NCI-H1417 (cell line): ENCODE measurements at places on chromosomes 1 and 21.

DNA sequence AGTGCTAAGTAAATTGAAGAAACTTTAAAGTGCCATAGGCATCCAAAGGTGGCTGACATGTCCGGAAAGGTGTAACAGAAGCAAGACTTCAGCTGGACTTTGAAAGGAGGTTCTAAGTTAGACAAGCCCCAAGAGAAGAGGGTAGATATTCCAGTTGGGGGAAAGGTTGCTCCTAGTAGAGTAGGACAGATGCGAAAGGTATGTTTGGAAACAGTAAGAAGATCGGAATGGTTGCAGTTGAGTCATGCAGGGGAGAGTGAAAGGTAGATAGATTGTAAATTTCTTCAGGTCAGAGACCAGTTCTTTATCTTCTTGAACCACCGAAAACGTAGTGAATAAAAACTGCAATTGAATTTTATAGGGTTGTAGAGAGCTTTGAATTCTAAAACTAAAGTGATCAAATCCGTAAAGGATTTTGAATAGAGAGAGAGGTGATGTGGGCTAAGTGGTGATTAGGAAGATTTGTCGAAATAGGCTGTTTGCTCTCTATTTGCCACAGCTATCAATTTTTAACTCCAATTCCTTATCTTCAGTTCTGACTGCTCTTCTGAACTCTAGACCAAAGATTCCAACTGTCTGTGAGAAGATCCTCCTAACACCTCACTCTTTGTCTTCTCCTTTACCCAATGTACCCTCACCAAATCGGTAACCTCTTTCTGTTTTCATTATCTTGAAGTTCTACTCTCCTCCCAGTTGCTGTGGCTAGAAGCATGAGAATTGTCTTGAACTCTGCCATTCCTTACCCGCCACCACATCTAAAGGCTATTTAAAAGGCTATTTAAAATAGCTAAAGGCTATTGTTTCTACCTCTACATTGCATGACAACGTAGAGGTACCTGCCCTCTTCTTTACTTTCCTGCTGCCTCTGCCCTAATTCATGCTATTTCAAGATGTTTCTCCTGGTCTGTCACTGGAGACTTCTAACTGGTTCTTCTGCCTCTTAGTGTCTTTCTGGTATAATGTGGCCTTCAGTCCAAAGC lies 16.7 kb downstream of the MACF1 start:
- no peak for DNase-seq

DNA sequence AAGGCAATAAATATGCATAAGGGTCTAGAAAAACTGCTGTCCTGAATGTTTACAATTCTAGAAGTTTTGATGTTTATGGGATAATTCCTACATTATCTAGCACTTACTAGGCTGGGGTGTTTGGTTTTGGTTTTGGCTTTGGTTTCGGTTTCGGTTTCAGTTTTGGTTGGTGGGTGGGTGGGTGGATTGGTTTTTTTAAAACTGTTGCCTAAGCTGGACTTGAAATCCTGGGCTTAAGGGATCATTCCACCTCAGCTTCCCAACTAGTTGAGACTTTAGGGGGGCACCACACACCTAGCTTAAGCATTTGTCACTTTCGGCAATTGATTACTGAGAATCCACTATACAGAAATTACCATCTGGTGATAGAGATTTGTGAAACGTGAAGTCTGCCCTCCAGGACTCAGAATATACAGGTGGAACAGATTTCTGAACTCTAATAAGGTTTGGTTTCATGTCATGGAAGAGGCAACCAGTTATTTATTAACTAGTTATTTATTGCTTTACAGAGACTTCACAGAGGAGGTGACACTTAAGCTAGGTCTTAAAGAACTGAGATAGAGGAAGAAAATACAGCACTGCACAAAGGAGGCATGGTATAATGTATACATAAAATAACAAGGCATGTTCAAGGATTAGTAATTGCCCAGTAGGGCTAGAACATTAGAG lies 69.6 kb downstream of the PIK3R3 start:
- no peak for DNase-seq

DNA sequence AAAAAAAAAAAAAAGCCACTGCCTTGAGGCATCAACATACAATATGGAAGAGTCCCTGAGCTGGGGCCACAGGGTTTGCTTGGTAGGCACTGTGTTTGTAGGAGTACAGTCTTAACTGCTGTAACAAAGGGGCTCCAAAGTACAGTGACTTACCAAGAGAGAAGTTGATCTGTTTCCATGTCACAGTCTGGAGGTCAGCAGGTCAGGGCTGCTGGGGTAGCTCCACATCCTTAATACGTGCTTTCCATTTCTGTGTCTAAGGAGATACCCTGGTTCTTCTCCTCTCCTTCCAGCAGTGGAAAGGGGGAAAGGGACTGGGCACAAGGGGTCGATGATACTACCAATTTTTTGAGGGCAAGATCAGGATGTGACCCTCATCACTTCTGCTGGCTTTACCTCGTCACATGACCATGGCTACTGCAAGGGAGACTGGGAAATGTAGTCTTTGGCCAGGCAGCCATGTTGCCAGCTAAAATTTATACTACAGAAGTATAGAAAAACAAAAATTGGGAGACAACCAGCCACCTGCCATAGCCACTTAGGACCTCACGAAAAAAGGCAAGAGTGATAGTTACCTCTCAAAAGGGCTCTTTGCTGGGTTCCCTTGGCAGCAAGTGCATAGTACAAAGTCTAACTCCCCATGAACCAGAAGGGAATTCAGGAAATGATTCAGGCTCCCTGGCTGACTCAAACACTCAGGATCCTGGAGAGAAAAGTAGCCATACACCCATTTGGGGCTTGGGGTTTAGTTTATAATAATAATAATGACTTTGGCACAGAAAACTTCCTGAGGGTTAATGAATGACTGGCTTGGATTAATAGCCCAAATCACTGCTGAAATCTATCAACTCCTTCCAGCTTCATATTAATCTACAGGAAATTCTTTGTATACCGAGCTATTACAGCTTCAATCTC lies 52.7 kb upstream of the ATP5PO start:
- DNase-seq: no peak

DNA sequence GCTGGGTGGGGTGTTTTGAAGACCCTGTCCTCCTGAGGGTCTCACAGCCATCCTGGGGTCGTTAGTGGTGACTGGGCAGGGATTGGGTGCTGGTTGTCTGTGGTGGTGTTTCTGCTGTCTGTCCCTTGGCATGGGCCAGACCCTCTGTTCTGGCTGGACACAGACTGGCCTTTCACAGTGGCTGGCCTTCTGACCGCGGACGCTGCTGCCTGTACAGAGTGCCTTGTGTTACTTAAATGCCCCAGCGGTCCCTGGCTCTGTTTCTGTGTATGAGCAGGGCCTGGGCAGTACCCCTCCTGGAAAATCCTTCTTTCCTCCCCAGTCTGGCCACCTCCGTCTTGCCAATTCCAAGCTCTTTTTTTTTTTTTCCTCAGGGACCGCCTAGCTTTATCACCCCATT lies 50.9 kb downstream of the SH3BGR start:
- no peak for DNase-seq

DNA sequence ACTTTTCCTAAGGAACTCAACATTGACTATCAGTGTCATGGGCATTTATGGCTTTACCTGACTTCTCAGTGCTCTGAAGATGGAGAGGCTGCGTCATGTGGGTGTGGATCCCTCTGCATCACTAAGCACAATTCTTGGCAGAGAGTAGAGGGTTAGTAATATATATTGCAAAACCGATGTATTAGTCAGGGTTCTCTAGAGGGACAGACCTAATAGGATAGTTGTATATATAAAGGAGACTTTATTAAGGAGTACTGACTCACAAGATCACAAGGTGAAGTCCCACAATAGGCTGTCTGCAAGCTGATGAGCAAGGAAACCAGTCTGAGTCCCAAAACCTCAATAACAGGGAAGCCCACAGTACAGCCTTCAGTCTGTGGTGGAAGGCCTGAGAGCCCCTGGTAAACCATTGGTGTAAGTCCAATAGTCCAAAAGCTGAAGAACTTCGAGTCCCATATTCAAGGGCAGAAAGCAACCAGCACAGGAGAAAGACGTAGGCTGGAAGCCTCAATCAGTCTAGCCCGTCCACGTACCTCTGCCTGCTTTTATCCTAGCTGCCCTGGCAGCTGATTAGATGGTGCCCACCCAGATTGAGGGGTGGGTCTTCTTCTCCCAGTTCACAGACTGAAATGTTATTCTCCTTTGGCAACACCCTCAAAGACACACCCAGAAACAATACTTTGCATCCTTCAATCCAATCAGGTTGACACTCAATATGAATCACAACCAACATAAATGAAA lies 159.7 kb upstream of the NRIP1 start:
- no peak for DNase-seq

DNA sequence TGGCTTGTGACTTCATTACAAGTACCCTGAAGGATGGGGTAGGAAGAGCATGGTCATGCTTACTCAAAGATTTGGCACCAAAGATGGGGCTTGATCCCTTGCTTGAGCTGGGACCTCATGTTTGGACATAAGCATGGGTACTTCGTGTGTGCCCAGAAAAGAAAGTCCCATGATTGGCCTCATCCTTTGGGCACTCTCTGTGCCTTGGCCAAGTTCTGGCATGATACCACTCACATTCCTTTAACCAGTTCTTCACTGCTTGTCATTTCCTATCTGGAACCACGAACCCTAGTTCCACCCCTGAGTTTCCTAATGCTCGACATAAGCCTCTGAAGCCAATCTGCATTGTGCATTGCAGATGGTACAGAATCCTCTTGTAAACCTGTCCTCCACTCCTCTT lies 107.0 kb downstream of the NAV1 start:
- no peak for DNase-seq

DNA sequence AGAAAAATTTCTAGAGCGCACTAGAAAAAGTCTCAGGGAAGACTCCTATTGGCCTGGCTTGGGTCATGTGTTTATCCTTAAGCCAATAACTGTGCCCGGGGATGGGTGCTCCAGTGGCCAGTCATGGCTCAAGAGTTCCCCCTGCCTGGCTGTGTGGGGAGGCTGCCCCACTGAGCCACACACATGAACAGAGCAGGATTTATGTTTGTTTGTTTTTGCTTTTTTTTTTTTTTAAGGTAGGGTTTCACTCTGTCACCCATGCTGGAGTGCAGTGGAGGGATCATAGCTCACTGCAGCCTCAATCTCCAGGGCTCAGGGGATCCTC lies 21.8 kb downstream of the EDN2 start:
- no peak for DNase-seq

DNA sequence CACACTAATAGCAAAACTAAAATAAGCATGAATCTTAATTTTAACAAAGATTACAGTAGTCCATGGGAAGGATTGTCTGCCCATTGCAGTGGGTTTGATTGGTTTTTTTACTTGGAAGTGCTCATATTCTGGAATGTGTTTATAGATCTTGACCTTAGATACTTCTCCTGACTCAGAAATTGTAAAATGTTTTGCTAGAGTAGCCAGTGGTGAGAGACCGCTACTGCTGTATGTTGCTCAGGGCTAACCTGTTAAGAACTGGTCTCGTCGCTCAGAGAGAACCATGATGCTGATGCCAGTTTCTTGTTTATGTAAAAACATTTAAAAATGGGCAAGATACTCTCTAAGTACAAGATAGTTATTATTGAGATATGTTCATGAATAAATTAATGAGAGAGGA lies 99.9 kb downstream of the ROR1 start:
- no peak for DNase-seq

DNA sequence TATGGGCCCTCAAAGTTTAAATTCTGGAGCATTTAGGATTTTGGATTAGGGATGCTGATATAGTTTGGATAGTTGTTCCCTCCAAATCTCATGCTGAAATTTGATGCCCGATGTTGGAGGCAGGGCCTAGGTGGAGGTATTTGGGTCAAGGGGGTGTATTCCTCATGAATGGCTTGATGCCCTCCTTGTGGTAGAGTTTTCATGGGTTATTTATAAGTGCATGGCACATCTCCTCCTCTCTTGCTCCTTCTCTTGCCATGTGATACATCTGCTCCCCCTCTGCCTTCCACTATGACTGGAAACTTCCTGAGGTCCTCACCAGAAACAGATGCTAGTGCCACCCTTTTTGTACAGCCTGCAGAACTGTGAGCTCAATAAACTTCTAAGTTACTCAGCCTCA lies 17.5 kb upstream of the NKAIN1 start:
- no peak for DNase-seq

GRCh38 chr1:114627107-114627506 lies 42.7 kb downstream of the DENND2C start:
- DNase-seq: no peak

- DNase-seq: no peak
Measured at GRCh38 chr21:44259082-44259705, 2.5 kb downstream of the DNMT3L start.

GRCh38 chr21:30014886-30015285 lies 75.1 kb upstream of the GRIK1 start:
- no peak for DNase-seq

DNA sequence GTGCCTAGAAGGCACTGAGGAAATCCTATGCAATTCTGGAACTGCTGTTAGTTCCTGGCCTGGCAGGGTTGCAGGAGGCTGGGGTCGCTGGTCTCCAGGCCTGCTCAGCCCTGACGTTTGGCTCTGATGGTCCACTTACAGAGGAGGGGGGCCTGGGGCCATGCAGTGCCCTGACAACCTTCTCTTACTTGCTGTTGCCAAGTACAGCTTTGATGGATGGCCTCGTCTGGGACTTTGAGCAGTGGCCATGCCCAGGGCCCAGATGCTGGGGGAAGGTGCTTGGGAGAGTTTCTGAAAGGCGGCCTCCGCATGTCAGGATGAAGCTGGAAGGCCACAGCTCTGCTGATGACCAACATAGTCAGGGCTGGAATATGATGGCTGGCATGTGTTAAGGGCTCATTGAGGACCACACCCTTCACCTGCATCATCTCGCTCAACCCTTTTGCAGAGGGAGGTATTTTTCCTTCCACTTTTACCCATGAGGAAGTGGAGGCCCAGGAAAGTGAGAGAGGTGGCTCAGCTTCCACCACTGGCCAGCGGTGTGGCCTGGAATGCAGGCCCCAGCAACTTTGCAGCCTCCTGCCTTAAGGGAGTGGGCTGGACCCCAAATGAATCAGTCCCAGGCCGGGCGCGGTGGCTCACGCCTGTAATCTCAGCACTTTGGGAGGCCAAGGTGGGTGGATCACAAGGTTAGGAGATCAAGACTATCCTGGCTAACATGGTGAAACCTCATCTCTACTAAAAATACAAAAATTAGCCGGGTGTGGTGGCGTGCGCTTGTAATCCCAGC lies 34.7 kb upstream of the LRRC3 start:
- no peak for DNase-seq

DNA sequence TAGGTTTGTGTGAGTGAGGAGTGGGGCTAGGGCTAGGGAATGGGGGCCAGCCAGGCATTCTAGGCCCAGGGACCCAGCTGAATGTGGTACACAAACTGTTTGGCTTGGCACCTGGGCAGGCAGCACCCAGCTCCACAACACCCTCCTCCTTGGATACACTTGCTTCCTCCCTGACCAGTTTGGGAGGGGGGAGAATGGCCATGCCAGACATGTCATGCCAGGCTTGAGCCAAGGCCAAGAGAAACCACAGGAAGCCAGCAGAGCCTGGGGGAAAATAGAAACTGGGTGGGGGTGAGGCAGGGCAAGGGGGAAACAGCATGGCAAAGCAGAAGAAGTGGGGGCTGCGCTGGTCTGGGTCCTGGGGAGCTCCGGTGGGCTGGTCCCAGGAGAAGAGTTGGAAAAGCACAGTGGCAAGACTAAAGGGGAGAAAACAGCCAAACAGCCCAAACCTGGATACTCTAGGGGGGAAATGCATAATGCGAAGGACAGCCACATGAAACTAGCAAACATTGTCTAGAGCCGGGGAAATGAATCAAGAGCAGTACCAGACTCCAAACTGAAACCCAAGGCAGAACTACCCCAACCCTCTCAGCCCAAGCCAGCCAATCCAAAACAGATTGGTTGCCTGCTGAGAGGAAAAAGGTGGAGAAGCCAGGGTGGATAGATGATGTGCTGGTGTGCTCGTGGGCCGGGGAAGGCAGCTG lies 47.9 kb downstream of the LGR6 start:
- DNase-seq: no peak

- DNase-seq: no peak
Measured at GRCh38 chr1:87814573-87814972, 485.9 kb downstream of the LMO4 start.
